ENCODE measurements at places on chromosomes 3 and 15. TPM values are rescaled to one million over a fixed set of nuclear protein-coding genes. Genes with fewer than 3 reads are reported as not detected.

DNA sequence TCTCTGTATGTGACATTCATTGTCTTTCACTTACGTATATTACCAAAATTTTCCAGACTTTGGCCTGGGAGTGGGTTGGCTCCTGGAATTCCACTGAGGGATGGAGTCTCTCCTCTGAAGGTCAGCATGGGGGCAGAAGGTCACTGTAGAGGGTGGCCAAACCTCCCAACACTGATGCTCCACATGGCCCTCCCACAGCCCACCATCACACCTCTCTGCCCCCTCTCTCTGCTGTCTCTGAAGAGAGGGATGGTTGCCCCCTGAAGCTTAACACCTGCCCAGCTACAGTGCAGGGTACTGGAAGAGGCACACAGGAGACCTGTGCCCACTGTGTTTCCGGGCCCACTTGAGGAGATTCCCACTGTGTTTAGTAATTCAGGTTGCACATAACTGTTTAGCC, 52.2 kb downstream of the CMTM6 start:
- DNase-seq, result no peak

Gene GRAMD1C
- total RNA-seq, result 1.4 TPM

GRCh38 chr3:22922317-22922716, 280.8 kb upstream of the UBE2E2 start:
- no peak for DNase-seq

DNA sequence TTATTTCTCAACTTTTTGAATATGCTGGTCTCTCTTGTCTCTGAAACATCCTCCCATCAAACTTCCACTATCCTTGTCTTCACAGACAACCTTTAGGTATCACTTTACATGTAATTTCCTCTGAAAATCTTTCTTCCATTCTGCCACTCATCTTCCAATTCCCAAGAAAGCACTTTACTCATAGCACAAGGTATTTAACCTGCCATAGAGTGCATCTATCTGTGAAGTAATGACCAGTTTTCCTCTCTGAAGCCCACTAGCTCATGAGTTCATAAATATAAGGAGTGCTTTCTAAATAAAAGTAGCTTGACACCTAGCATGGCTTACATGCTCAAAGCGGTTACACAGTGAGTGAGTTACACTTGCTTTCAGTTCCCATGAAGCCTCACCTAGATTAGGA, 160.7 kb upstream of the CMC1 start:
- DNase-seq, result no peak

- DNase-seq, result no peak
Observed at GRCh38 chr3:123687286-123687685, 102.4 kb upstream of the HACD2 start.

Data from tibial nerve (tissue), 4 donors.